Anterior cingulate cortex (tissue), 58 donors: ENCODE measurements at places on chromosomes 13 and 19.
A peak's percentile ranks its signal among the peaks of the same experiment; 100 is the strongest.

GRCh38 chr13:96200810-96201209 lies 110.9 kb downstream of the HS6ST3 start:
- no peak for DNase-seq

- no peak for DNase-seq
Measured at GRCh38 chr19:53246498-53246897, 8.2 kb downstream of the ZNF677 start.

- no peak for DNase-seq
Measured at GRCh38 chr13:30340331-30341250, 33.2 kb upstream of the KATNAL1 start.

- DNase-seq = no peak
Measured at GRCh38 chr19:20167651-20168122, 673 bp downstream of the ZNF486 start.

DNA sequence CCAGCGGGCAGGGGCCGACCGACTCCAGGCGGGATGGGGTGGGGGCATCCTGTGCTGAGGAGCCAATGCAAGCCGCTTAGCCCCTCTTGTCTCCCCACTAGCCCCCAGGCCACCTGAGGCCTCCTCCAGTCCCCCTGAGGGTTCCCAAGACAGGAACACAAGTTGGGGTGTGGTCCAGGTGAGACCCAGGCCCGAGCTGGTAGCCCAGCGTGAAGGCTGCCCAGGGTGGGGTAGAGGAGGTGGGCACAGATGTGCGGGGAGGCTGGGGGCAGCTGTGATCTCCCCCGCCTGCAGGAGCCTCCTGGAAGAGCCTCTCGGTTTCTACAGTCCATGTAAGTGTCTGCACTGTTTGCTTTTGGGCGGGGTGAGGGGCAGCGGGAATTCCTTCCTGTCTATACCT lies 10.4 kb downstream of the TLE6 start:
- no peak for DNase-seq

DNA sequence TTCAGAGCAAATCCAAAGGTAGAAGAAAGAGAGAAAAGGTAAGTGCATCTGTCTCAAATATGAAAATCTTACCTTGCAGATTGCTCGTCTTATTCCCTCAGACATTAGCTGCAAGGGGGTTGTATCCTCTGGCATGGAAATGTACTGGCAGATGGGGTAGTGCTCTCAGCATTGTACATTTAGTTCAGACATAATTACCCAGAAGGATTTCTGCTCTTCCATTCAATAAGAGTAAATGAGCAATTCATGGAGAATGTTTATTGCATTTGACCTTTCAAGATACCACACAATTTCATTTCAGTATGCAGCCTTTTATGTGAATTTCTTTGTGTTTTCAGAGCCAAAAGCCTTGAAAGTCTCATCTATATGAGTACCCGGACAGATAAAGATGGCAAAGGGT lies 63.8 kb downstream of the SCEL start:
- no peak for DNase-seq

DNA sequence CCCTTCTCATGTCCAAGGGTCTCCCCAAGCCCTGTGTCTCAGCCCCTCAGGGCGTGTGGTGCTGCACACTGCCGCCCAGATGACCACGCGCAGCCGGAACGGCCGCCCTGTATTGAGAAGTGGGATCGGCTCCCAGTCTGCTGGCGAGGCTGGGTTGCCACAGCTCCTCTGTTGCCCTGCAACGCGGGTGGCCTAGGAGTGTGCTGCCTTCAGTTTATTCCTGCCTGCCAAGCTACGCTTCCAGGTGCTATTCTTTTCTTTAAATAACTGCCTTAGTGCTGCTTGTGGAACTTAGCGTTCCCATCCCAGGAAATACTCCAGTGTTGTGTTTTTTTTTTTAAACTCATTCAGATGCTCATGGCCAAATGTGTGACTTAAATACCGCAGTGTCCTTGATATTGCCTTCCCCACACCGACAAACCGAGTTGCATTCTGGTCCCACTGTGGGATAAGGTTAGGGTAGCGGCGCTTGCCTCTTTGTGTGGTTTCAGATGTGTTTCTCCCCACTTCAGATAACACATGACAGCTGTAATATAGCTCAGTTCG lies 16.6 kb downstream of the ACTN4 start:
- peak; percentile 54 for DNase-seq

DNA sequence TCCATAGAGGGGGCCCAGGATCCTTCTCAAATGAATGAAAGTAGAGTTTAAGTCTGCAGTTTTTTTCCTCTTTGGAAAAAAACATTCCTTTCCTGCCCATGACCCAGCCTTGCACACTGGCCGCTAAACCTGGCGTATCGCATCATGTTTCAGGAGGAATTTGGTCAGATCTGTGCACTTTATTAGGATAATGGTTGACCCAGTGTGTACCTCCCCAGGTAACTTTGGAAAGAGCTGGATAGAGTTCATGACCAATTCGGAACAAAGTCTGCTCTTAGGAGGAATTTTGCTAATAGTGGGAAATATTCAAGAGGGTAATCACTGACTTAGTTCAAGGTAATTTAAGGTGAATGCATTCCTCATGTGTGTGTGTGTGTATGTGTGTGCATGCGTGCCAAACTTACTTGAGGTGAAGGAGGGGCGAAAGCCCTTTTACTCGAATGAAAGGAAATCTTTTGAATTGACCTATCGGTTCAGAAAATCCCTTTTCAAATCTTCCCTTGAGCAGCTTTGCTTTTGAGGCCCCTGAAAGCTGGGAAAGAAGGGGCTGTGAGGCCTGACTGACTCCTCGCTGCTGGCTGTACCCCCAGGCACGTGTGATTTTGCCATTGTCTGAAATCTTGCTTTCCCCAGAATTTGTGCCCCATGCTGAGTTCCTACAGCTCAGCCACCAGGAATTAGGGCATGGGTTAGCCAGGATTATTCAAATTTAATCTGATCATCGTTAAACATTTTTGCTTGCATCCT lies 46.3 kb downstream of the SIPA1L3 start:
- DNase-seq = no peak

- DNase-seq = no peak
Measured at GRCh38 chr13:36724141-36724540, 50.3 kb downstream of the SERTM1 start.

DNA sequence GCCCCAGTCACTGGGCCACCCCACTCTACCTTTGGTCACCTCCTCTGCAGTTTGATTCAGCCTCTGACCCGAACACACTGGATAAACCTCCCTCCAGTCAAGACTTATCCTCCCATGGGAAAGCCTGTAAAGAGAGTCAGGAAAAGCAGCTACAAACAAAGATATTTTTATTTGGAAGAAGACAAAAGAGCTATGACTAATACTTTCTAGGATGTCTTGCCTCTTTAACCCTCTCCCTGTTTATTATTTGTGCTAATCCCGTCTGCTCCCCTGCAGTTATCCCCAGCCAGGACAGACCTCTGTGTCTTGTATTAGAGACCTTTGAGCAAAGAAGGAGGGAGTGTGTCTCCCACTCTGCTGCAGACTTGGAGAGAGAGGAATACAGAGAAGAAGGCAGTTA lies 178.3 kb downstream of the EFNB2 start:
- no peak for DNase-seq

- DNase-seq = no peak
Measured at GRCh38 chr19:33203529-33203928, 9.4 kb downstream of the LRP3 start.

DNA sequence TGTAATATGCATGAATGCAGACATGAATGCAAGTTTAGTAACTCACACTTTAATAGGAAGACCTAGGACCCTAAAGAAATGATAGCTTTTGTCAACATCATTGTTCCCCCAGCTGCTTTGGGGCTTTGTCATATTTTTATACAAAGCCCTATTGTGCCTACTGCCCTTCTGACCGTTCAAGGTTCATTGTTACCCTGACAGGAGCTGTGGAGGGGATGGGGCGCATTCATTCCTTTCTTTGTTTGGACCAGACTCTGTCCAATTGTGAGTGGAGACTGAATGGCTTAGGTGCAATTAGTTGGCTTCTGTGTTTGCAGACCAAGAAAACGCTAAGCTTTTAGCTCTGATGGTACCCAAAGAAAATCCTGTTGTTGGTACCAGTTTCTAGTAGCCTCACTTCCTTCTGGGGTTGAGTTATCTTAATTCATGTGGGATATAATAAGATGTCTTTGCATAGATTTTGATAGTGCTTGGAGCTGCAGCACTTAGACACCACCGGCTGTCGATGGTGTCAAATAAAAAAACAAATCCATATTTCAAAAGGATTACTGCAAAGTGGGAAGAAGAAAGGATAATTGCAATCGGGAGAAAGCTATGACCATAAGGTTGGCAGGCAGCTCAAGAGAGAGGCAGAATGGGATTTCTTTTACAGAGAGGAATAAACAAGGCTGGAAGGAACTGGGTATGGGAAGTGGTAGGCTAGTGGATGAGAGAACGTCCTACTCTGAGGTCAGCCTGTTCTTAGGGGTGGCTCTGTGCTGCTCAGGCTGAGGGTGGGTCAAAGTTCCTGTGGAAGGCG lies 133.9 kb upstream of the TMTC4 start:
- DNase-seq = no peak

DNA sequence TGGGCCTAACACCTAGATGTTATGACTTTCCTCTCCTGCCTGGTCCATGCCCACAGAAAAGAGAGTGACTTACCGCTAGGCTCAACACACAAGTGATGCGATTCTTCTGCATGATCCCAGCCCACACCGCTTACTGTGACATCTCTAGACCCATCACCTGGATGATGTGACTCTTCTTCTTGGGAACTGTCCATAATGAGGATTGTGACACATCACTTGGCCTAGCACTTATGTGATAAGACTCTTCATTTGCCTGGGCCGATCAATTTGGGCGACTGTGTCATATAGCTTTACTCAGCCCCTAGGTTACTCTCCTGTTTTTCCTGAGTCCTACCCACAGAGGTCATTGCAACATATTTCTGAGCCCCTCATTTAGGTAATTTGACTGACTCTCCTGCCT lies 19.9 kb upstream of the ZNF681 start:
- no peak for DNase-seq

DNA sequence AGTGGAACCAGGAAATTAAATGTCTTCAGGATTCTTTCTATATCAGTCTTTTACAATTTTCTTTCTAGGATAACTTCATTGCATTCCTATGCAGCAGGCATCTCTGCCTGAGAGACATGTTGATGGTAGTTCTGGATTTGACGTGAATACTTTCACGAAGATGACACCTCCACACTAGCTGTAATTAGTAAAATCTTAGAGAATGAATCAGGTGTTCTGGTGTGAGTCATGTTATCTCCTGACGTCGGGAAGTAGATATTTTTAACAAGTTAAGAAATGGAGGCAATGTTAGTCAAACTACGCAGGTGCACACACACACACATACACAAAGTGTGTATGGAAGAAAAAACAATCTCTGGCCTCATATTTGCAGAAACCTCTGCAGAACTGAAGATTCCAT lies 1661.3 kb upstream of the MIR17HG start:
- no peak for DNase-seq

DNA sequence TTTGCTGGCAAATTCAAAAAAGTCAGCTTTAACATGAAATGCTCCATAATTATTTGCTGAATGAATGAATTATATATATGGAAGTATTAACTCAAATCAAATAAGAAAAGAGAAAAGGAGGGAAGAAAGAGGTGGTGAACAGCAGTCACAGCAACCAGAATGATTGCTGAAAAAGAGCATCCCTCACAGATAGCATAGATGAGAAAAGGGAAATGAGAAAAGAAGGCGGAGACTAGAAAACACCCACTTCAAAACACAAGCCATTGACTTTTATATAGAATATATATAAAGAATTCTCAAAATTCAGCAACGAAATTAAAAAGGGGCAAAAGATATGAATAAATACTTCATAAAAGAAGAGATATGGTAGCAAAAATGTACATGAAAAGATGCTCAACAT lies 75.2 kb downstream of the CAB39L start:
- DNase-seq = no peak

- DNase-seq = no peak
Measured at GRCh38 chr13:62846302-62846701, 1430.7 kb upstream of the PCDH20 start.

GRCh38 chr13:107332188-107332587 lies 764.3 kb upstream of the ARGLU1 start:
- DNase-seq = no peak

GRCh38 chr13:25882466-25883357 lies 169.1 kb downstream of the SHISA2 start:
- DNase-seq = no peak

DNA sequence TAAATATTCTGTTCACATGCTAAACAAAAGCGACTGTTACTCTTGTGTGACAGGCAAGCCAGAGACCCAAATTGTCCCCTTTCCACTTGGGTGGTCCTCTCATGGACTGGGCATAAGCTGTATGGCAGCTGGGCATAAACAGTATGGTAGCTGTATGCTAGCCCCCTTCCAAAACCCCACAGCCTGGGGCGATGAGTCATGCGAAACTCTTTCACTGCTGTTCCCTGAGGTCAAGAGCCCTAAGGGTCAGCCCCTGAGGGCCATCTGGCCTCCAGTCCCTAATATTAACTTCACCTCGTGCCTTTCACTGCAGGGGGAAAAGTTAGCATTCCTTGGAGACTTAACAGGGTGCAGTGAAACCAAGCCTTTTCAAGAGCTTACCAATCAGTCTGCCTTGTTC lies 45.6 kb upstream of the ZNF562 start:
- DNase-seq = no peak

DNA sequence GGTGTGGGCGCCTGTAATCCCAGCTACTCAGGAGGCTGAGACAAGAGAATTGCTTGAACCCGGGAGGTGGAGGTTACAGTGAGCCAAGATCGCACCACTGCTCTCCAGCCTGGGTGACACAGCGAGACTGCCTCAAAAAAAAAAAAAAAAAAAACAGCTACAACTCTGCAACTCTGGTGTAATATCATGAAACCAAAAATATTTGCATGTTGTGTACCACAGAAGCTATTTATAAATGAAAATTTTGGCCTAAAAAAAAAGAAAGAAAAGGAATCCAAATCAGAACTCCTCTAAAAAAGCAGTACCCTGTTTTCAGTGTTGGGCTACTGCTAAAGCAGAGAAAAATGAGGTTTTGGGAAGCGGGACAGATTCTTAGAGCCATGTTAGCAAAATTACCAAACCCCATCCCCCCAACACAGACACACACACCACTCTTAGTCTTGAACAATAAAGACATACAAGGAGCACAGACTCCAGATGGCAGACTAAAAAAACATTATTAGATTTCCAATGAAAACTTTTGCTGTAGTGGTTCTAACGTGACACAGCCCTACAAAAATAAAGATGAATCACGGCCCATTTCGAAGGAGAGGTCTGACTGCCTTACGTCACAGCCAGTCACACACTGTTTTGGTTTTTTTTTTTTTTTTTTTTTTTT lies 51.5 kb downstream of the INSR start:
- no peak for DNase-seq

DNA sequence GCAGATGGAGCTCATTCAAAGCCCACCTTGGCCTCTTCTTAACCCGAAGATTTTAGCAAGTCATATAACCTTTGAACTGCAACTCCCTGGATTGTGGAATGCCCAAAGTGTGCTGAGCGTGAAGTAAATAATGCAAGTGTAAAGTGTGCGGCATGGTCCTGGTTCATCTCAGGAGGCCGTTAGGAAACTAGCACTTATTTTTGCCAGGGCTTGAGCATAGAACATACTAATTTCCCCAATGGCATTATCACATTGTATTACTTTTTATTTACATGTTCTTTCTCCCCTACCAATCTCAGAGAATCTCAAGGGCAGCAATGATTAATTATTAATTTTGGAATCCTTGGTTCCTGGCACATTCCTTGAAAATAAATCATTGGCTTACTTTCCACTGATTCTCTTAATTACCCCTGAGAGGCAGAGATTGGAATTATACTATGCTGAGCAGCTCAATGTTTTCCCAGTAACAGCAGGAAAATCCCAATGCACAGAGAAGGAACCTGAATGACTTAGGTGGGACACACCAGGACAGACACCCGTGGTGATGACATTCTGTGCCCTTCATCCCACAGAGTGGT lies 128.8 kb upstream of the GJB6 start:
- DNase-seq = no peak

- DNase-seq = no peak
Measured at GRCh38 chr13:113843864-113844556, 19.9 kb downstream of the GAS6 start.
